Left ventricle myocardium inferior (tissue), 1 donor: ENCODE measurements at places on chromosomes 1 and 21. TPM values are rescaled to one million over a fixed set of nuclear protein-coding genes. Genes with fewer than 3 reads are reported as not detected.

DNA sequence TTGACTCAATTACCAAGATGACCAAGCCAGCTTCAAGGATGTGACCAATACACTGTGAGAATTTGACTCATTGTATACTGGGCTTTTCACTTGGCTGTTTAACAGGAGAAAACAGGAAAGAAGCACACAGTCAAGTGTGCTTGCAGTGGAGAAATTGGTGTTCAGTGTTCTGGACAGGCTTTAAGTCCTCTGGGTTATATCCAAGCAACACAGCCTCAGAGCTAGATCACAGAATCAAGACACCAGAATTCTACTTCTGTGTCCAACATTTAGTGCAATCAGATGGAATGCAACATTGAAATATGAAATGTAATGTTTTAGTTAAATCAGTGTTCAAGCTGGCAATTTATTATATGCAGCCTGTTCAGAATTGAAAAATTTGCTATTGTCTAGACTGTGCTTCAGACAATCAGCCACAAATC is 694.4 kb downstream of the LTN1 start:
- H3K4me3 ChIP-seq, result no peak overlapping the region
- H3K27ac ChIP-seq, result no peak overlapping the region
- H3K36me3 ChIP-seq, result no peaks in the 10 kb centered on the region
- H3K4me1 ChIP-seq, result no peaks in the 10 kb centered on the region
- H3K27me3 ChIP-seq, result no peaks in the 10 kb centered on the region

PODN gene
- total RNA-seq, result 22.9 TPM

VTCN1 gene
- not detected for total RNA-seq

GRCh38 chr1:36984026-36984425 is 50.3 kb downstream of the GRIK3 start:
- no peak overlapping the region for H3K4me3 ChIP-seq
- no peaks in the 10 kb centered on the region for H3K36me3 ChIP-seq
- H3K27ac ChIP-seq, result no peak overlapping the region
- peaks cover 55% of the 10 kb centered on the region for H3K27me3 ChIP-seq
- peaks cover 16% of the 10 kb centered on the region for H3K4me1 ChIP-seq

GRCh38 chr21:17340081-17340480 is 172.8 kb upstream of the CXADR start:
- H3K27ac ChIP-seq, result no peak overlapping the region
- H3K36me3 ChIP-seq, result no peaks in the 10 kb centered on the region
- no peak overlapping the region for H3K4me3 ChIP-seq

KAZN gene
- total RNA-seq, result 2.2 TPM

DNA sequence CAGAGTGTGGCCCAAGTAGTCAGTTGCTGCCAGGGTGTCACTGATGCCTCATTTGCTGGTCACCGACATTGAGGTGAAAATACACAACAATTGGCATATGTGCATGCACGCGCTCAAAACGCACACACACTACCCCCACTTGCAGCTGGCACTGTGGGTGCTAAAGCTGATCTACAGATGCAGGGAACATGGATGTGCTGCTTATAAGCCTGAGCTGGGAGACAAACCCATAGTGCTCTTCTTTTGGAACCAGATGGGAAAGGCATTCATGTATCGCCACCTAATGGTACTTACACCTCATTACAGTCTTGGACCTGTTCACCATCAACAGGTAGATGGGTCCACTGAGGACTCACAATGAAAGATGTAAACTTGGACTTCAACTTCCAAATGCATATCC is 70.3 kb upstream of the CAMK1G start:
- no peak for DNase-seq
- H3K4me3 ChIP-seq, result no peak overlapping the region
- no peaks in the 10 kb centered on the region for H3K36me3 ChIP-seq
- H3K27me3 ChIP-seq, result peaks cover 34% of the 10 kb centered on the region
- no peaks in the 10 kb centered on the region for H3K4me1 ChIP-seq

DNA sequence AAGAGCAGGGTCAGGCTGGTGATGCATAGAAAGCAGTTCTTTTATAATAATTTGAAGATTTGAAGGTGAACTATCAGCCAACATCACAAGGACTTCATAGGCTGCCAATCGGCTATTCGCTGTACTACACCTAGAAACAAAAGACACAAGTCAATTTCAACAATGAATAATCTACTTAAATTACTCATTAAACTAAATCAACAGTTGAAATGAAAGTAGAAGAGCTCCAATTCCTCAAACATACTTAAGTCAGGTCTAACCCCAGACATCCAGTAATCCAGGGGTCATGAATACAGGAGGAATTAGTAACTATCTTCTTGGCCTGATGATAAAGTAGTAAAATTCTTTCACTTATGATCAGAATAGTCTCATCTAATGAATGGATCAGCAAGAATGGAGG is 64.5 kb downstream of the PCSK9 start:
- no peaks in the 10 kb centered on the region for H3K27me3 ChIP-seq
- H3K36me3 ChIP-seq, result peaks cover 100% of the 10 kb centered on the region
- H3K4me1 ChIP-seq, result no peaks in the 10 kb centered on the region
- DNase-seq, result no peak
- H3K27ac ChIP-seq, result no peak overlapping the region

GRCh38 chr1:22727873-22728272 is 17.2 kb downstream of the EPHB2 start:
- no peaks in the 10 kb centered on the region for H3K36me3 ChIP-seq
- H3K27ac ChIP-seq, result no peak overlapping the region
- H3K4me3 ChIP-seq, result no peak overlapping the region
- no peak for DNase-seq
- H3K27me3 ChIP-seq, result peaks cover 45% of the 10 kb centered on the region

GRCh38 chr1:72845381-72845780 is 563.0 kb upstream of the NEGR1 start:
- H3K36me3 ChIP-seq, result no peaks in the 10 kb centered on the region
- DNase-seq, result no peak
- no peaks in the 10 kb centered on the region for H3K27me3 ChIP-seq
- no peaks in the 10 kb centered on the region for H3K4me1 ChIP-seq
- H3K27ac ChIP-seq, result no peak overlapping the region
- H3K4me3 ChIP-seq, result no peak overlapping the region

CD48 gene
- 1.3 TPM for total RNA-seq

- peaks cover 78% of the 10 kb centered on the region for H3K4me1 ChIP-seq
- peak within 1 kb of the TSS; percentile 99 for H3K27ac ChIP-seq
- peak within 1 kb of the TSS; percentile 94 for H3K4me3 ChIP-seq
- no peaks in the 10 kb centered on the region for H3K27me3 ChIP-seq
- peak; percentile 86 for DNase-seq
- no peaks in the 10 kb centered on the region for H3K36me3 ChIP-seq
These were observed at the start of gene CERS2 for GRCh38 chr1:150974580-150975478. Gene CERS2, minus strand, starts transcription at chr1:150974835. Its CDS starts 5,745 bp downstream, at chr1:150969090.

- H3K27ac ChIP-seq, result peak overlapping the region; percentile 1
- peak; percentile 47 for DNase-seq
- peak overlapping the region; percentile 36 for H3K4me3 ChIP-seq
These were observed 49.9 kb upstream of the LAPTM5 start for GRCh38 chr1:30807318-30808066.

DNA sequence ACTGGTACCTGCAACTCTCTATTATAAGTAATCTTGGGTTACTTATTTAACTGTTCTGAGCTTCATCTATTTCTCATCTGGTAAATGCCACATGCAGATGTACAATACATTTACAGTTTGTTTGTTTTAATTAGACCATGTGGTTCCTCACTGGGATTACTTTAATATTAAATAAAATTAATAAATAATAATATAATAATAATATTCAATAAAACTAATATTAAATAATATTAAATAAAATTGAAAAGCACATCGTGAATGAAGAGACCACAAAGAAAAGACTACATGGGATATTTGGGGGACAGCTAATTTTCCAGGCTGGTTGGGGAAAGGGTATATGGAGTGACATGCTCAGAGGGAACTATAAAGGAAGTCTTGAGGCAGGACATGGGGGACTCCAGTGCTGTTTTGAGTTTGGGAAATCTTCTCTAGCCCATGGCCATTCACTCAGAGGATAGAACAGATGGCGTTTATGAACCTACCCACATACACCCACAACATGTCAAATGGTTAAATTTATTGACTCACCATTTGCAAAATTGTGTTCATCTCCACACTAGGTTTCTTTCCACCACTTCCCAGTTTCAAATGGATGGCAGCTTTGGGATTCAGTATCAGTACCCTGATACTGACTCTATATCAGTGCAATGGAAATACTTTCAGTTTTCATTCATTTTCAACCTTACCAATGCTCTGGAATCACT is 25.6 kb downstream of the DIRAS3 start:
- H3K4me3 ChIP-seq, result no peak overlapping the region
- no peaks in the 10 kb centered on the region for H3K27me3 ChIP-seq
- no peak for DNase-seq
- no peak overlapping the region for H3K27ac ChIP-seq

- no peak for DNase-seq
- H3K4me1 ChIP-seq, result no peaks in the 10 kb centered on the region
- H3K36me3 ChIP-seq, result no peaks in the 10 kb centered on the region
- no peak overlapping the region for H3K27ac ChIP-seq
- H3K27me3 ChIP-seq, result peaks cover 26% of the 10 kb centered on the region
- H3K4me3 ChIP-seq, result no peak overlapping the region
These were observed 72.0 kb downstream of the LBR start for GRCh38 chr1:225355863-225356262.

OR2T2 gene
- not detected for total RNA-seq
